ENCODE measurements at places on chromosomes 12 and 14.

GRCh38 chr12:68040450-68041075 is 51.3 kb downstream of the IFNG-AS1 start:
- DNase-seq, result peak; percentile 81

DNA sequence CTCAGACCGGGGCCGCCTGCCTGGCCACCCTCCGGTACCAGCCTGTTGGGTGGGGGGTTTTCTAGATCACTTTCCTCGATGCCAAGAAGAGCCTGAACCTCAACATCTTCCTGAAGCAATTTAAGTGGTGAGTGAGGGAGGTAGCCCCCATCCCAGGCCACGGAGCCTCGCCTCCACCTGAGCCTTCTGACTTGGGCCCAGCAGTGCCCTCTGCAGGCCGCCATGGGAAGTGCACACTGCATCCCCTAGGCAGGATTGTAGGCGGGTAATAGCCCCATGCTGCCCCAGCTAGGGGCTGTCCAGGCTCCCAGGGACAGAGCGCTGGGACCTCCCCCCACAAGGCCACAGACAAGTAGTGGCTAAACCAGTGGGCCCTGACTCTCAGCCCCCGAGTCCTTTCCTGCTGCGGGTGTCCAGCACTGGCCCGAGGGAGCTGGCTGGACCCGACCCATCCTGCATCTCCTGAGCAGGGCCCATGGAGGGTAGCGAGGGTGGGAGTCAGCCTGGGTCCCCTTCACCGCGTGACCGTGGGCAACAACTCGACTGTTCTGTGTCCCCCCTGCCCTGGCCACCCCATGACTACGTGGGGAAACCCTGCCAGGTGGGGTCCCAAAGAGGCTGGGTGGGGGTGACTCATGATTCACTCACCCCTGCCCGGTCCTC is 15.3 kb upstream of the ADSS1 start:
- DNase-seq, result peak; percentile 80

- no peak for DNase-seq
Observed at GRCh38 chr12:8127138-8127537, 3.7 kb downstream of the CLEC4A start.

DNA sequence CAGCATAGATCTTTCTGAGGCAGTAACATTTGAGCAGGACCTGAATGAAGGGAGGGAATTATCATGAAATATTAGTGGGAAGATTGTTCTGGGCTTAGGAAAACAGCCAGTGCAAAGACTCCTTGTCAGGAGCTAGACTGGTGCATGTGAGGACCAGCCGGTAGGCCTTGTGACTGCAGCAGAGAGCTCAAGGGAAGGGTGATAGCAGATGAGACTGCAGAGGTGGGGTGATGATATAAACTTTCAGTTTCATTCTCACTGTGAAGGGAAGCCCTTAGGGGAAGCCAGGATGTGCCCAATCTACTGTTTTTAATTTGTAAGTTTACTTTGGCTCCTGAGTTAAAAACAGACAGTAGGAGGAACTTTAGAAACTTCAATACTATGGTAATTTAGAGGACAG is 12.4 kb downstream of the IL22 start:
- no peak for DNase-seq

DNA sequence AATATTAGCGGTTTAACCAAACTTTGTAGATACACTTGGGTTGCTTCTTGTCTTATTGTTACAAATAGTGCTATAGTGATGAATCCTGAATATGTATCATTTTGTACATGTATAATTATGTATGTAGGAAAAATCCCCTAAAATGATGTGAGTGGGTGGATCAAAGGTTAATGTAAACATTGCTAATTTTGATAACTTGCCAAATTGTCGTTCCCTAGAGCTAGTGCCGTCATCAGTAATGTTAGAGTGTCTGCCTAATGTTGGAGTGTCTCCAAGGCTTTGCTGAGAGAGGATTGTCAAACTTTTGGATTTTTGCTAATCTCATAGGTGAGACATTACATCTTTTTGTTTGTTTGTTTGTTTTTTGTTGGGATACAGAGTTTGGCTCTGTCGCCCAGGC is 44.4 kb downstream of the AEBP2 start:
- DNase-seq, result no peak

DNA sequence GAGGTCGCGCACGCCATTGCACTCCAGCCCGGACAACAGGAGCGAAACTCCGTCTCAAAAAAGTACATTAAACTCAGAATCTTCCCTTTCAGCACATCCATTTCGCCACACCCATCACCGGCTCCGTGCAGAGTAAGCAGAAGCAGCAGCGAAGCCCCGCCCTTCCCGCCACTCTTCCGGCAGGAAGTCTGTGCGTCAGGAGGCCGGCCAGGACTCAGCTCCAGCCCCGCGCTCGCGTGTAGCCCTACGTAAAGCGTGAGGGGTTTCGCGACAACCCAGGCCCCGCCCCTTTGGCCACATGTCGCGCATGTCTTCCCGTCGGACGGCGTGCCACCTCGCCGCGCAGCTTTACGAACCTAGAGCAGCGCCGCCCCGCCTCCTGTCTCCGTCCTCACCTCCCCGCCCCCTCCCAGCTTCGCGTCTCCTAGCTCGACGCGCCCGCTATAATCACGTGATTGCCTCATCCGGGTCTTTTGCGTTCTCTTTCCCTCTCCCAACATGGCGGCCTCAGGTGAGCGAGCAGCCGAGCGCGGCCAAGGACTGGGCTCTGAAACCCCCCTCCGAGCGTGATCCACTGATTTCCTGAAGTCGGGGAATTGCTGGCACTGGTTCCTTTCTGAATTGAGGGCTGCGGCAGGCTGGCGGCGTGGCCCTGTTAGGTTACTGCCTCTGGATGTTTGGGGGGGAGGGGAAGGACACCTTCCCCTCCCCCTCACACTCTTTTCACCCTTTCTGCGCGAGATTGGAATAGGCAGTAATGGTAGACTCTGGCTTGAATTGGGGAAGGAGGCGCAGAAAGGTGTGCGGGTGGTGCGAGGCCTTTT is at the start of gene EIF4B:
Gene EIF4B (plus strand): TSS at position 471 of the 824 bp plus-strand sequence. CDS start 28 bp downstream, at position 499.
- DNase-seq, result peak; percentile 99

- DNase-seq, result no peak
Observed at GRCh38 chr12:53215497-53215896, 8.4 kb upstream of the ITGB7 start.

- DNase-seq, result no peak
Observed at GRCh38 chr12:66065641-66066136, 64.9 kb downstream of the LLPH start.

DNA sequence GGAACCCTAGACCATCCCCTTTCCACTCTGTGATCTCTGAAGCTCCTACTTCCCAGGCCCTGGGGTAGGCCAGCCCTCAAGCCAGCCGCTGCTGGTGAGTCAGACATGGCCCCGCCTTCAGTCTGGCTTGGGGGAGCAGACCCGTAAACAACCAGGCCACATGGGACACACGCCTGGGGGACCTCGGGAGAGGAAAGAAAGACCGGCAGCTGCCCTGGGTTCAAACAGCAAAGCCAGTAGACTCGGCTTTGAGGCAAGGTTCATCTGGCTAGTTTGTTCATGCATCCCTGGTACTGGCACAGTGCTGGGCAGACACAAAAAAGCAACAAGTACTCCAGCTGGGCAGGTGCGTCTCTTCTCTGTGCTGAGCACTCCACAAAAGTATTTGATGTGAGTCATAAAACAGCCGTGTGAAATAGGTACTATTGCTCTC is 101.9 kb downstream of the SETD3 start:
- peak; percentile 46 for DNase-seq

- no peak for DNase-seq
Observed at GRCh38 chr12:101946233-101946611, 68.8 kb downstream of the DRAM1 start.

- DNase-seq, result no peak
Observed at GRCh38 chr14:52640137-52640536, 55.2 kb downstream of the ERO1A start.

DNA sequence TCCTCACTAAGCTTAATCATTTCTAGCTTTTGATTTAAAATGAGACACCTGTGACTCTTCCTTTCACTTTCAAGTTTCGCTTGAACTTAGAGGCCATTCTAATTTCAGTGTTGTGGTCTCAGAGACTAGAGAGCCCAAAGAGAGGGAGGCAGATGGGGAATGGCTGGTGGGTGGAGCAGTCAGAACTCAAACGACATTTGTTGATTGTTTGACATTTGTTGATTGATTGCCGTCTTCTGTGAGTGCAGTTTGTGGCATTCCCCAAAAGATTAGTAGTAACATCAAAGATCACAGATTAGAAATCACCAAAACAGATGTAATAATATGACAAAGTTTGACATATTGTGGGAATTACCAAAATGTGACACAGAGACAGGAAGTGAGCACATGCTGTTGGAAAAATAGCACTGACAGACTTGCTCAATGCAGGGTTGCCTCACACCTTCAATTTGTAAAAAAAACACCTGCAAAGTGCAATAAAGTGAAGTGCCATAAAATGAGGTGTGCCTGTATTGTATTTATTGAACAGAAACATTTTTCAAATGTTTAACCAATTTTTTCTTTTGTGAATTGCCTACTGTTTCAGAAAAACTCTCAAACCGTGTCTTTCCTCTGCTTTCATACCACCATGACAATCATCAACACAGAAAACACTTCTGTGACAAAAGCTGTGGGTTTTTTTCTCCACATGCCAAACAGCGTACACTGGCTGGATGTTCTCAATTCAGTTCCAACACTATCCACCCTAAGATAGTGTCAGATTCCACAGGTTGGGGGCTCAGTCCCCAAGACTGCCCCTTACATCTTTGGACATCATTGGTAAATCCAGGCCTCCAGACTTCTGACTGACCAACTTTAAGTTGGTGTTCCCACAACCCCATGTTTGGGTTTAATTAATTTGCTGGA is 376.3 kb upstream of the RGS6 start:
- DNase-seq, result no peak

GRCh38 chr14:103184046-103184445 is 60.8 kb downstream of the TNFAIP2 start:
- no peak for DNase-seq

DNA sequence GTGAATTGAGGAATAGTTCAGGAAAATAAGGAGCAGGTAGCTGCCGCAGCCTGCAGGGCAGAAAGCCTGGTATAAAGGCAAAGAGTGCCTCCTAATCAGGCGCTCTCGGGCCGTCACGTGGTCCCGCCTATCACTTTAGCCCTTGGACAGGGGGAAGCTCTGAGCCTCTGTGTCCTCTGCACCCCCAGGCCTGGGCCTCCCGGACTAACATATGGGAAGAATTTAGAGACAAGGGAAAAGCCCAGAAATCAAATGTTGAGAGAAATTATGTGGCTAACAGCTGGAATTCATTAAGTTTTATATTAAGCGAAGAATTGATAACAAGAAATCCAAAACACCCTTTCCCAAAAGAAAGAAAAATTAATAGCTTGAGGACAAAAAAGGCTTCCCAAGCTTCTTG is 417.7 kb downstream of the ATP23 start:
- DNase-seq, result no peak

DNA sequence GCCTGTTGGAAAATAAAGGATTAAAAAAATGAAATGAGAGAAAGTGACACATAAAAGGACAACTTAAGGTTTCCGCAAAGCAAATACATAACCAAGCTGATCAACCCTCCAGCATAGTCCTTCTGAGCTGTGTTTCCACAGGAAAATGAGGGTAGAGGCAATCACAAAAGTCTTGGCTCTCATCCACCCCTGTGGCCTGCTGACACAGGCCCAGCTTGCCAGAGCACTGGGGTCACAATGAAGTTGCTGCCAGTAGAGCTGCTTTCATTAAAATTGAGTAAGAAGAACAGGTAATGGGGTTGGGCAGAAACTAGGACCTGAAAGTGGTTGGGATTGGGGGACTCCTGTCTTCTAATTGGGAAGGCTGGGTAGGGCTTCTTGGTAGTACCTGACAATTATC is 65.9 kb downstream of the RERG start:
- peak; percentile 30 for DNase-seq

DNA sequence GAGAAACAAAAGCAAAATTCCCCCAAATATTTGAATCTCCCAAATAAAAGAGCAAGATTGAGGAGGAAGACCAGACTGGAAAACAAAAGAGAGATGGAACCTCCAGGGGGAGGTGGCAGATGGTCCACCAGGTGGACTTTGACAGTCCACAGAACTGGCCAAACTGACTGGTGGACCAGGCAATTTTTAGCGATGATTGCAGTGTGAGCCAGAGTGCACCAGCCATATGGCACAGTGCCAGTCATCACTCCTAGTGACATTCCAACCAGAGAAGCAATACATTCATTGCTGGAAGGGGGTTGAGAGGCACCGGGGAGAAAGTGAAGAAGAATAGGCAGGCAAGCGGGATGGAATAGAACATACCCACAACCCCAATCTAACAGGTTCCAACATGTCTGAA is 182.9 kb downstream of the EXOC5 start:
- peak; percentile 47 for DNase-seq

DNA sequence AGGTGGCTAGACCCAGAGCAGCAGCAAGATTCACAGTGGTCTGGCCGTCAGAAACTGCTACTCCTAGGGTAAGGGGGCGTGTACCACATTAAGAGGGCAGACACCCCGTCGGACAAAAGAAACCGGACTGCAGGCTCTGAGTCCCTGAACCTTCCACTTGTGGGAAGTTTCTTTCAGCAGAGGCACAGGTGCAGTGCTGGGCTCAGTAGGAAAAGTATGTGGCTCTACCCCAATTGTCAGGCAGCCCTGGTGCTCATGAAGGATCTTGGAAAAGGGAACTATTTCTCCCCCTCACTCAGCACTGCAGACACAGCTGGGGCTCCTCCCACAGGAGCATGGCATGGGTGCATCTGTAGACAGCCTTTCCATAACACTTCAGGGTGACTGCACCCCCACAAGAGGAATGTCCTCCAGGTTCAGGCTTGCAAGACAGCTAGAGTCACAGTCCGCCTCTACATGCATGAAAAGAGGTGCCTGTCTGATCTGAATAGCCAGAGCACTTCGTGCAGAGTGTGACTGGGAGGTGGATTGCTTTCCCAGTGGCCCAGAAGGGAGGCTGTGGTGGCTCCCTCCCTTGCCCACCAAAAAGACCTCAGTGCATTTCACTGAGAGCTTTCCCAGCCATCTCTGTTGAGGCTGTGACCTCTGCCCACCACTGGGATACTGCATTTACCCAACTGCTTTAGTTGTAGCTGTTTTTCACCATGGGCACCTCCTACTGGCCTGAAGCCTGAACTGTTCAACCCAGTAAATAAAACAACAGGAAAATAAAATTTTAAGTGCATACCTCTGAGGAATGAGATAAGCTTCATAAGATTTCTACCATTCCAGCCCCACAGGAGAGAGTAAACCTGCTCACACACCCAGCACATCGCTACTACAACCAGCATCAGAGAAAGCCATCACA is 14.2 kb downstream of the CEP128 start:
- DNase-seq, result no peak

DNA sequence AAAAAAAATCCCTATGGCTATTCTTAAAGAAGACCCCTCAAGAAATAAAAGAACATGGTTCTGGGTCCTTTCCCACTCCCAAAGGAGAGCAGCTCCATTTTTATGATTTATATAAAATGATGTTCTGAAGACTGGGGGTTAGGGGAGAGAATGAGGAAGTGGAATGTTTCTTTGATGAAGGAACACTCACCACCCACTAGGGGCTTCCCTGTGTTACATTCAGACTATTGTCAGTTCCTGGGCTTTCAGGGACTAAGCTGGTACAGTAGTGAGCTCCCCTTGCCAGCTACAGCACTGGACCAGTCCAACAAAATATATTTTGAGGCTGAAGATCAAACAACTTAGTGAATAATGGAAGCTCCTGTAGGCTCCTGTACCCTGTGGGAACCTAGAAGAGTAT is 98.9 kb downstream of the HMGA2 start:
- no peak for DNase-seq
